ENCODE measurements at places on chromosomes 1 and 21.

- DNase-seq, result no peak
Measured at GRCh38 chr1:55039342-55040082, at the start of gene PCSK9. TSS of gene PCSK9 (plus strand) at chr1:55039548. CDS start at chr1:55039838, 290 bp downstream.

- no peak for DNase-seq
Measured at GRCh38 chr1:1082239-1082775, 8.2 kb upstream of the RNF223 start.

DNA sequence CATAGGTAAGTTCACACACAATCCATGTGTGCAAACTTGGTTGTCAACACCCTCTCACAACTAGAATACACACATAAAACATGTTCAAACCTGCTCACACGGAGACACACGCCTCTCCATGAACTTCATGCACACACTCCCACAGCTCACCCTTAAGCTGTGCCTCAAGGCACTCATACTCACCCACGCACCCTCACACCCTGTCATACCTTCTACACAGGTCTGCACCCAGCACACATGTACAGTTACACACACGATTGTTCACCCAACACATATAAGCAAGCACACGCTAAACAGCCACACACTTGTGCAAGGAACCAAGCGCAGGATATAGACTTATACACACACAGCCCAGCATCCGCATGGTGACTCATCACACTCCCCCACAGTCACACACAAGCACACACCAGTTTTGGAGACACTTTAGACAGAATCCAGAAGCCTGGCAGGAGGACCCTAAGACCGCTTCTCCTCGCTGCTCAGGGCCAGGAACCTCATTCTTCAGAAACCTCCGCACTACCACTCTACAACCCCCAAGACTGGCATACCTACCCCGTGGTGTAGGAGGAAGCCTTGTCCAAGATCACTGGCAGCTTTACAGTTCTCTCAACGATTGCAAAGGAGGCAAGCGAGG, 58.7 kb upstream of the ZC3H12A start:
- no peak for DNase-seq

- no peak for DNase-seq
Measured at GRCh38 chr1:195481293-195481692, 1126.9 kb downstream of the KCNT2 start.

All from CD4-positive, alpha-beta T cell treated with Interleukin-6 for 4 hours (primary cell).